ENCODE measurements at places on chromosomes 2 and 18.

DNA sequence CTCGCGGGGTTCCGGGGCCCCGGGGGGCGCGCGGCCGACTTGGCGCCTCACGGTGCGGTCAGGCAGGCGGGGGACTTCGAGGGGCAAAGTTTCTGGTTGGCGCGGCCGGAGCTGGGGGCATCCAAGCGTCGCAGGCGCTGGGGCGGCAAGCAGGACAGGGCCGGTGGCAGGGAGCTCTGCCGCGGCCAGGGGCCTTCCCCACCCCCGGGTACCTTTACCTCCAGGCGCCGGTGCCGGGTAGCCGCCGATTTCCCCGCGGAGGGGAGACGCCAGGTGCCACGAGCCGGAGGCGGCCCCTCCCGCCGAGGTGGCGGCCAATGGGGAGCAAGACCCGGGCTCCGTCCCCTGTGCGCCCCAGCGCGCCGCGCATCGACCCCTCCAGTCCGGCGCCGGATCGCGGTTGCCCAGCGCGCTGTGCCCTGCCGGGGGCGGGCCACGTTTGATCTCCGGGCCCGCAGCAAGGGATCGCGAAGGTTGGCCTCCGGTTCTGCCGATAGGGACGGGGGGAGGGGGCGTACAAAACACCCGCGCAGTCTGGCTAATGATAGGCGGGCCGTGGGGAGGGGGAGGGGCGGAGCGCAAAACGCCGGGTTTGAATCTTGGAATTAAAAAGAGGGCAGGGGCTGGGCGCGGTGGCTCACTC, at the start of gene ST8SIA5:
ST8SIA5 (minus strand) TSS at position 495 of the 643 bp plus-strand sequence. CDS start 545 bp downstream, outside the sequence.
- DNase-seq = no peak

- DNase-seq = no peak
These were observed 56.9 kb upstream of the ZNF397 start for GRCh38 chr18:35183886-35184285.

- DNase-seq = no peak
These were observed 129.5 kb downstream of the NDUFA10 start for GRCh38 chr2:239895669-239896068.

GRCh38 chr2:66105066-66105753, 329.7 kb upstream of the MEIS1 start:
- DNase-seq = no peak

- DNase-seq = no peak
These were observed 536.9 kb upstream of the CHAC2 start for GRCh38 chr2:53230691-53231090.

DNA sequence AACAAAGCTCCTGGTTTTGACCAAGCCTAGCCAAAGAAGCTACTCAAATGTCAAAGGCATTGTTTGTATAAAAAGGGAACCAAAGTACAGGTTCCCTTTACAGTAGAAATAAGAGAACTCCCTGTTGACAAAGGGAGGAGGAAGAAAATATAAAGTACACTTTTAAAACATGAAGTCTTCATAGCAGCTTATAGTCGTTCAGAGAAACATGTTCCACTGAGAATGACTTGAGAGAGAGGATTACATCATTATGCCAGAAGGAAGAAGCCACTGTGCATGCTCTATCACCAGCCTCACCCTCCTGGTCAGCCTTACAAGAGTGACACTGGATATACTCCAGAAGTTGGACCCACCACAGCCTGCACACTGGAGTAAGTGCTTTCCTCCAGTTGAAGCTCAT, 2.5 kb upstream of the DHRS9 start:
- no peak for DNase-seq

GRCh38 chr2:5537180-5537688, 154.9 kb upstream of the SOX11 start:
- no peak for DNase-seq

GRCh38 chr2:150142561-150142960, 344.9 kb downstream of the RND3 start:
- DNase-seq = no peak

- DNase-seq = no peak
These were observed 51.2 kb downstream of the SPIRE1 start for GRCh38 chr18:12606592-12607315.

DNA sequence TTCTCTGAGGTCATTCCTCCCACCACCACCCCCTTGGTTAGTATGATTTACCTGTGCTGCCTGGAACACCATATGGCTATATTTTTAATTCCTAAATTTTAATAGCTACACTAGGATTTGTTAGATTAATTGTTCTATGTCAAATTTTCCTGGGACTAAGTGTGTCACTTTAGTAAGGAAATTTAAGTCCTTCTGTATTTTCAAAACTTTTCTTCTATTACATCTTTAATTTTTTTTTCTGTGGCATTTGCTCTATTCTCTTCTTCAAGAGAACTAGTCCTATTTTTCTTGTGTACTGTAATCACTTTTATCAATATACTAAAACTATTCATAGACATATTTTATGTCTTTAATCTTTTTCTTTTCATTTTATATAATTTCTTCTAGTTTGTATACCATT, 456.9 kb downstream of the ARHGAP15 start:
- DNase-seq = no peak

DNA sequence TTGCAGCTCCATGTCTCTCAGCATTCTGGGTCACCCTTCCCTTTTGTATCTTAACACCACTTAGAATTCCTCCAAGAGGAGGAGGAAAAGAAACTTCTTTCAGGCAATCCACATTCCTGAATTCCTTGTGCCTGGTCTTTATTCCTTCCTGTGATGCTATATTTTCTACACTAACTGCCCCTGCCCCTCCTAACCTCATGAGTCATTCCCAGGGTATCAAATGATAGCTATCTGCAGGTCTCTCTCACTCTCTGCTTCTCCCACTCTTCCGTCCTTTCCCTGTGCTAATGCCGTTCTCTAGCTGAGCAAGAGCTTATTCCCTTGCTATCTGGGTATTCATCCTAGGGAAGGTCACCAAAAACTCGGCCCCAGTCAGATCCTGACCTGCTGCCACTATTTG, 395.0 kb upstream of the TCF4 start:
- no peak for DNase-seq

- no peak for DNase-seq
These were observed 5.2 kb upstream of the CTDSP1 start for GRCh38 chr2:218394298-218395089.

DNA sequence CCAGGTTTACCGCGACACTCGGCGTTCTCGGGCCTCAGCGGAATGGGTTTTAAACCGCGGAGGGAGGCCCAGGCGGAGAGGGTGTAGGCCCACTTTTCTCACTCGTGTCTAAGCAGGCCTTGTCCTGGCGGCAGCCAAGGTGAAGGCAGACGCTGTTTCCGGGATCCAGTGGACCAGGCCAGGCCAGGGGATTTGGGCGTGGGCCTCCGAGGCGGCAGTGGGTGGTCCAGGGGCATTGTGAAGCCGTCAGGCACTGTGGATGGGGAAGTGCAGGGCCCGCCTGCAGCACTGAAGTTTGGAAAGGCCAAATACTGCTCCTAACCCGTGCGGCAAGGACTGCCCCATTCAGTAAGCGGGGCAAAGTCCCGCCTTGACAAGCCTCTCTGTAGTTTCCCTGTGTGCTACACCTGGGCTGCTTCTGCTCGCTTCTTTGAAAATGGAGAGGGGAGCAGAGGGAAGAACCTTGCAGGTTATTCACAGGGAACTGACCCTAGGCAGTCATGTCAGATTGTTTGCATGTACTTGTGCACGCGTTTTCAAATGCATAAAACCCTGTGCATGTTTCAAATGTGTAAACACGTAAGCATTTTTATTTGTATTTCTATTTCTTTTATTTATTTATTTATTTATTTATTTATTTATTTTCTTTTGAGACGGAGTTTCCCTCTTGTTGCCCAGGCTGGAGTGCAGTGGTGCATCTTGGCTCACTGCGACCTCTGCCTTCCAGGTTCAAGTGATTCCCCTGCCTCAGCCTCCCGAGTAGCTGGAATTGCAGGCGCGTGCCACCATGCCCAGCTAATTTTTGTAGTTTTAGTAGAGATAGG, 7.5 kb upstream of the DLX2 start:
- DNase-seq = no peak

DNA sequence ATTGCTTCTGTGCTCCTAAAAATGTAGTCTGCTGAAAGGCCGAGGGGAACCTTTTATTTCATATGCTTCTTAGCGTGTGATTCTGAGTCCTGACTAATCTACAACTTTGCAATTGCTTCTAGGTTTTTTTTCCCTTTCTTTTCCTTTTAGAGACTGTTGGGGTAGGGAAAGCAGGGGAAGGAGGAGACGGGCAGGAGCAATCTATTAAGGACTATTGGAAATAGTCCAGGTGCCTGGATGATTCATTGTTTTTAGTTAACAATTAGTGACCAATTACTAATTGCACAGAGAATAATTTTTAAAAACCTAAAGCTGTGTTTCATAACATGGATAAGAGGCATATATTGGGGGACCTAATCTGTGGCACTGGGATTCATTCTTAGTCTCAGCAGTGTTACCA, 49.4 kb upstream of the STON1 start:
- no peak for DNase-seq

GRCh38 chr2:105418522-105418921, 19.7 kb upstream of the FHL2 start:
- DNase-seq = no peak

GRCh38 chr18:50080316-50080715, 114.6 kb downstream of the MYO5B start:
- DNase-seq = no peak

Data from stimulated activated CD8-positive, alpha-beta memory T cell treated with anti-CD3 and anti-CD28 coated beads, Interleukin-2, amount 100 ng/mL, for 1 hour (primary cell).